Stimulated activated CD8-positive, alpha-beta memory T cell treated with anti-CD3 and anti-CD28 coated beads, Interleukin-4, amount 100 ng/mL, for 4 hours (primary cell): ENCODE measurements at places on chromosomes 6 and 20.

DNA sequence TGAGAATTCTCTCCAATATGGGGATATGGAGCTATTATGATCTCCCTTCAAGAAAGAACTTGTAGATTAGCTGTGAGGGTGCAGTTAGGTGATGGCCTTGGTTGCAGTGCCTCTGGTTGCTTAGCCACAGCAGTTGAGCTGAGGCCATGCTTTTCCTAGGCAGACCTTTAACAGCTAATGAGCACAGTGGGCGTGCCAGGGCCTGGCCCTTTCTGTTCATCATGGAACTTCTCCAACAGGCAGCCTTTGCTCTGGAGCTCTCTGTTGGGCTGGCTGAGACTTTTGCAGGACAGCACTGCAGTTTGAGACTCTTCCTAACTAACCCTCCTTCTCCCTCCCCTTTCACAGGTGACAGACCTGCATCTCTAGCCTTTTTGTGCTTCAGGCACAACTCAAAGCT is 39.7 kb upstream of the TMEM170B start:
- no peak for DNase-seq

DNA sequence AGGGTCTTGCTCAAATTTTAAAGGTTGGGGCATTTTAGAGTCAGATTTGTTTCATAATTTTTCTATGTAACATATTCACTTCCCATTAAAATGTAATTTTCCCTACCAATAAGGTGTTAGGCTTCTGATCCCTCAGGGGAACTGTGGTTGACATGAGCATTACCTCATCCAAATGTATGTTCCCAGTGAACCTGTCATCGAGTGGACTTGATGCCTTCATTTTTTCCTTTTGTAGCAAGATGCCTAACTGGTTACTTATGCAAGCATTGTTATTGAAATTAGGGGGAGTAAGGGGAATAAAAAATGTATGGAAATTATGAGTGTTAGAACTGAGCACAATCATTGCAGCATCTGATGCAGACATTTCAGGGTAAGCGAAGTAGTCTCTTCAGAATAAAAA is 360.5 kb downstream of the BCKDHB start:
- DNase-seq, result no peak

- DNase-seq, result no peak
Observed at GRCh38 chr6:108621117-108621516, 60.4 kb downstream of the FOXO3 start.

GRCh38 chr20:48826069-48826468 is 1.7 kb downstream of the PREX1 start:
- DNase-seq, result no peak

DNA sequence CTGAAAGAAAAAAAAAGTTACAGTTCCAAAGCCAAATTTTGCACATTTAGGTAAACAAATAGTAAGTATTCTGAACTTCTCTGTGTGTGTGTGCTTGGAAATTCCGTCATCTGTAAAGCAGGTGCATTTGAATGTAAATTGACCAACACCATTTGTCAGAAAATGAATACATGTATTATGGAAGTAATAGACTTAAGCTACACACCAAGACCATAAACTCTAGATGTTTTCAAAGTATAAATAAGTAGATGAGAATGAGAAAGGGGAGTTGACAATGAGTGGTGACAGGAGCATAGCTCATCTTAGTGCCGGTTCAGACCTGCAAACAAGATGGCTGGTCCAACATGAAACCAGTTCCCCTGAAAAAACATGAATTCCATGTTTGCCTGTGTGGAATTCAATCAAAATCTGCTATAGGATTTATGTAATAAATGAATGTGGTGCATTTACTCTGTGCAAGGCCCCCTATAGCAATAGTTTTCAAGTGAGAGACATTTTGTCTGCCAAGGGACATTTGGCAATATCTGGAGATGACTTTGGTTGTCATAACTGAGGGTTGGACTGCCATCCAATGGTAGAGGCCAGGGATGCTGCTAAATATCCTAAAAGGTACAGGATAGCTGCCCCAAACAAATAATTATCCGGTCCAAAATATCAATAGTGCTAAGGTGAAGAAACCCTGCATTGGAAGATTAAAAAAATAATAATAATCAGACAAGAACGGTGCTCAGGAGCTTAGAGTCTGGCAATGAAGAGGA is 11.0 kb upstream of the FILIP1 start:
- DNase-seq, result no peak

DNA sequence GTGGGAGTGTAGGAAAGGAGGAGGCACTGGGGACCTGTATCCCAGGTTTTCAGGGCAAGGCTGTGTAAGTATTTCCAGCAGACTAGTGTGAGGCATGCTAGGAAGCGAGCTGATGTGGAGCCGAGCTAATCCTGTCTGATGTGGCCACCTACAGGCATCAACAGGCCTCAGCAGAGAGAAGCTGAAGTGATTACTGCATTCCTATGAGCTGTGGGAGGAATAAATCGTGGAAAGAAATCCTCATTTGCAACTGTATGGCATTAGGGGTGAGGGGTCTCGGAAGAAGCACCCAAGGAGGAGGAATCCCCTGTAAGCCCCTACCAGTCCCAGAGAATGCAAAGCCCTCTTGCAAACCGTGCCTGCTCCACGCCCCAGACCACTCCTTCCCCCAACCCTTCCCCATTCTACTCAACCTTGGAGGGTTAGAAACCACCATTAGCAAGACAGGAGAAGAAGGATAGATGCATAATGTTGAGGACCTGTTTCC is 41.6 kb downstream of the C6orf15 start:
- DNase-seq, result no peak

- no peak for DNase-seq
Observed at GRCh38 chr6:6008089-6008647, 1.4 kb upstream of the NRN1 start.

DNA sequence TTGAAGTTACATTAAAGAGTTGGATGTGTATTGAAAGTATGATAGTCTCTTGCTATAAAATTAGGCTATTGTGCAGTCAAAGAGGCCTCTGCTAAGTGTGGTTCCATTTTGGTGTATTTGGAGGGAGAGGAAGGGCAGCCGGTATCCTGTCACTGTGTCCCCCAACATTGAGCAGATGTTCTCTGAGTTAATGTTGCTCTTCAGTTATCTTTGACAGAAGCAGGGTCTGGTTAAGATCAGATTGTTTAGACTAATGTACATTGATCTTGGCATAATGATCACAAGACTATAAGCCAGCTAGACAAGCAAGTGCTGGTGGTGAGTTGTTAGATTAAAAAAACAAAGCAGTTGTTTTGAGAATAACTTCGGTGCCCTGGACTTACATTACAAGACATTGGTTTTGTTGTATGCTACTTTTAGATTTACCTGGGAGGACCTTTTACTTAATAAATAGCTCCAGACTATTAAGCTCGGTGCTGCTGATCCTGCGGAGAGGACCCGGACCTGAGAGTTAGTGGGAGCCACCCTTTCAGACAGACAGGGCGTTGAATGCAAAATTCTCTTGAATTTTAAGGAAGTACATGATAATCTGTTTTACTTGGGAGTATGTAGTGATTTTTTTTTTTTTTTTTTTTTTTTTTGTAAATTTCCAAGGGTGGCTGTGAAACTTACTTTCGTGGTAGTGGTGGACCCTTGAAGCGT is 97.8 kb downstream of the JARID2 start:
- DNase-seq, result no peak

GRCh38 chr6:24797596-24798216 is 1.0 kb downstream of the ARMH2 start:
- DNase-seq, result no peak

- DNase-seq, result no peak
Observed at GRCh38 chr6:63574554-63574900, 2.2 kb downstream of the LOC128125822 start.

DNA sequence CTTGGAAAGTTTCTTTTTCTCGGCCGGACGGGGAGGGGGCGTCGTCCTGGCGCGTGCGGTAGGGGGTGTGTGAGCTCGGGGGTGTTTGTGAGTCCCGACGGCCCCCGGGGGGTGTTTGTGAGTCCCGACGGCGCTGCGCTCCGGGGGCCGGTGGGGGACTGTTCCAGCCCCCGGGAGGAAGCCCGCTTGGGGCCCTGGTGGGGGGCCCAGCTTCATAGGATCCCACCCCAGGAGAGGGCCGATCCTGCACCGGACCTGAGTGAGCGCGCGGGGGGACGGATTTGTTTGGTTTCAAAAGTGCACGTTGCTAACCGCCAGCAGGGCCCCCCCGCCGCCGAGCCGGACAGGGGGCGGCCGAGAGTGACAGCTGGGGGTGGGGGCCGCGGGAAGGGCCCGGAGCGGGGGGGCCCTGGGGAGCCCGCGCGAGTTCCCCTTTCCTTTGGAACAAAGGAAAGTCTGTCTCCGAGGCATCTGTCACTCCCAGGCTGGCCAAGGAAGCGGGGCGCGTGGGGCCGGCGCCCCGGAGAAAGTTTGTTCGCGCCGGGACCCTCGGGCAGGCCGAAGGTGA is 485 bp downstream of the TGIF2 start:
- DNase-seq, result no peak

- no peak for DNase-seq
Observed at GRCh38 chr6:40630488-40630887, 43.3 kb upstream of the LRFN2 start.

GRCh38 chr6:91970700-91971099 is 1383.8 kb upstream of the MAP3K7 start:
- no peak for DNase-seq

GRCh38 chr6:137827977-137828810 is 38.9 kb upstream of the TNFAIP3 start:
- DNase-seq, result no peak

GRCh38 chr20:64247970-64248841 is 7.3 kb upstream of the PCMTD2 start:
- no peak for DNase-seq

DNA sequence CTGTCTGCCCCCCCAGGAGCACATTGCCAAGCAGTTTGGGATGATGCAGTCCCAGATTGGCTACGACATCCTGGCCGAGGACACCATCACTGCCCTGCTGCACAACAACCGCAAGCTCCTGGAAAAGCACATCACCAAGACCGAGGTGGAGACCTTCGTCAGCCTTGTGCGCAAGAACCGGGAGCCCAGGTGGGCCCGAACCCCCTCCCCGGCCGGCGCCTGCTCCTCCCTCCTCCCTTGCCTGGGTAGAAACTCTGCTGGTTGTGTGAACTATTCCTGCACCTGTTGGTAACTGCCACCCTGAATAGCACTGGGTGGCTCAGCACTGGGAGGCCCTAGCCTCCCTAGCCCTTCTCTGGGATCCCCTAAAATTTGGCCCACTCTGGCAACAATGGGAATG is 43.7 kb downstream of the UQCC2 start:
- DNase-seq, result no peak

DNA sequence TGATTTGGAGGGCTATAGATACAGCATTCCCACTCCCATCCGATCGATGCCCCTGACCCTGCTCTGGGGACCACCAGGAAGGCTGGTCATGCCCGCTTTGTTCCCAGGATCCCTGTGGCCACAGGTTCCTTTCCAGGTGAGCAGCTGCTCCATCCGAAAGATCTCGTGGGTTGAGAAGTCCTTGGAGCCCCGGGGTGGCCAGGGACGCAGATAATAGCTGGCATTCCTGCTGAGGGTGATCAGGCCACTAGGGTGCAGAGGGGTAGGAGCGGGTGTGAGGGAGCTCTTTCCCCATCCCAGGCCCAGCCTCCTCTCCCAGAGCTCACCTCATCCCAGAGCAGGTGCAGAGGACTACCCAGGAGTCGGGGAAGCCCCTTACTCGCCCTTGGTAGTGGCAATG is 7.4 kb downstream of the ADAM33 start:
- DNase-seq, result no peak

DNA sequence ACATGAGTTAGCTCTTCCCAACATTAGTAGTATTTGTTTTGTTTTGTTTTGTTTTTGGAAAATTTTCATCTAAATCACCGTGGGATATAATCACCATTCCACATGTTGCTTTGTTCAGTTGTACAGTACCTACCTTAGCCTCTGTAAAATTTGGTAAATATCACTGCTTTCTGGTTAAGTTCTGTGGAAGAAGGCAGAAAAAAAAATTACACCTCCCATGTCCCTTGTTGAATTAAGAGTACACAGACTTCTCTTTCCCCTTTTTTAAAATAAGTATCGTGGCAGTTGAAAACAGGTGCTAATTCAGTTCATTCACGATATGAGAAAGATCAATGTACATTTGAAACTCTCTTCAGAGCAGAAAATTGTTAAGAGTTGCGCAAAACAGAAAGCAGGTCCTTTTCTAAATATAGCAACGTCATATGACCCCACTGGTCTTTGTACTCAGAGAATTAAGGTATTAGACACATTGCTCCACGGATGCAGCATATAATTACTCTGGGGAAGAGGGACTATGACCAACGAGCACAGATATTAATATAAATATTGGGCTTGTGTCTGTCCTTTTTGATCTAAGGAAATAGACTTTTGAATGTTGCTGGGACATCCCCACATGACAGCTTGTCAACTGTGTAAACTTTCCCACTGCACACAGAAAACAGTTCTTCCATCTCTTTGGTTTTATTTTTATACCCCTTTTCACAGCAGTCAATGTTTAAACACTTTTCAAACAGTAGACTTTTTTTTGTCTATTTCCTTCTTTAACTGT is 58.6 kb upstream of the ZNF217 start:
- DNase-seq, result no peak

- no peak for DNase-seq
Observed at GRCh38 chr20:52924411-52925271, 47.5 kb upstream of the TSHZ2 start.

GRCh38 chr6:85405853-85406198 is 44.1 kb upstream of the NT5E start:
- DNase-seq, result no peak

- no peak for DNase-seq
Observed at GRCh38 chr6:136968837-136969236, 46.7 kb downstream of the SLC35D3 start.

- no peak for DNase-seq
Observed at GRCh38 chr6:160926281-160927276, 65.0 kb upstream of the MAP3K4 start.

GRCh38 chr6:39128832-39129231 is 13.8 kb upstream of the SAYSD1 start:
- no peak for DNase-seq

DNA sequence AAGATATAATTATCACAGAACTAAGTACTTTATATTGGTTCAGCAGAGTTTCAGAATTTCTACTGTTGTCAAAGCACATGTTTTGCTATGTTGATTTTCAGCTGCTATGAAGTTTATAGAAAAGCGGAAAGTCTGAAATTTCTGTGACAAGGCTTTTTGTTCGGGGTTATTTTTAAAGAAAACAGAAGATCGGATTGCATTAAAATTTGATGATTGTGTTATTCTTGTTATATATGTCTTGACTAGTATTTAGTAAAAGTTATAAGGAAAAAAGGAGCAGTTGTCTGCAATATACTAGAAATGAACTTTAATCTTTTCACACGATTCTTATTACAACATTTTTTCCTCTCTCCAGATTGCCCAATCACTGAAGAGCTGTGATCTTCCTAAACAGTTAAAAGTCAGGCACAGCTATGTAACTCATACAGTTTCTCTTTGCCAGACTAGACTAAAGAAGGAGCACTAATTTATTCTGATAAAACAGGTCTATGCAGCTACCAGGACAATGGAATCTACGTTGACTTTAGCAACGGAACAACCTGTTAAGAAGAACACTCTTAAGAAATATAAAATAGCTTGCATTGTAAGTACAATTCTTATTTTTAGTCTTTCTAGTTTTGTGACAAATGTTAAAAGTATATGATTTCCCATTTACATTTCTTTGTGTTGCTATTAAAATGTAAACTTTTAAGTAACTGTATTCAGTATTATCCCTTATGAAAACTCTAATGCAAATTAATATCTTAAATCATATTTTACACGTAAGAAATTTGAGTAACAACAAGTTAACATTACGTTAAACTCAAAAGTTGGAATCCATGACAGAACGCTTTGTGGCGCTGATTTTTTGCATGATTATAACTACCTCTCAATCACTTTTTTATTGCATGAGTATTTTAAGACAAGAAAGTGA is at the start of gene ENPP3:
ENPP3 (plus strand) TSS at position 423 of the 913 bp plus-strand sequence; CDS start at position 506, 83 bp downstream.
- DNase-seq, result no peak

GRCh38 chr20:59153355-59153681 is 10.3 kb upstream of the ZNF831 start:
- no peak for DNase-seq

- no peak for DNase-seq
Observed at GRCh38 chr6:138971601-138972000, 16.5 kb downstream of the REPS1 start.
